ENCODE measurements at places on chromosomes 1 and 21.

DNA sequence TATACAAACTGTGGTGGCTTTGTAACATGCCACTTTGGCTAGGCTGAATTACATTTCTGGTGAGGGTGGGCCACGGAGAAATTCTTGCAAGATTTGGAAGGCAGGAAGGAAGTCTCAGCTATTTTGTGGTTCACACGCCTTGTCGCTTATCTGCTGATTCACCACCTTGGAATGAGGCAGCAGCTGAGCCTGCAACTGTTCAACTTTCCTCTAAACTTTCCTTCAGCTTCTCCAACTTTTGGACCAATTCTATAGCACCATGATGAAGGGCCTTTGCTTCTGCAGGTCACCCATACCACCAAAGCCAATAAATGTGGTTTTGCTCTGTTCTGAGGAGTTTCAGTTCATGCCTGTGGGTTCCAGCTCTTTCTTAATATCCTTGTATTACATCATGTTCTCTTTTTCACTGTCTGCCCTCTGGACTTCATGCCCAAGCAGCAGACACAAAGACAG, 337.6 kb upstream of the SNX7 start:
- DNase-seq = peak; percentile 99

DNA sequence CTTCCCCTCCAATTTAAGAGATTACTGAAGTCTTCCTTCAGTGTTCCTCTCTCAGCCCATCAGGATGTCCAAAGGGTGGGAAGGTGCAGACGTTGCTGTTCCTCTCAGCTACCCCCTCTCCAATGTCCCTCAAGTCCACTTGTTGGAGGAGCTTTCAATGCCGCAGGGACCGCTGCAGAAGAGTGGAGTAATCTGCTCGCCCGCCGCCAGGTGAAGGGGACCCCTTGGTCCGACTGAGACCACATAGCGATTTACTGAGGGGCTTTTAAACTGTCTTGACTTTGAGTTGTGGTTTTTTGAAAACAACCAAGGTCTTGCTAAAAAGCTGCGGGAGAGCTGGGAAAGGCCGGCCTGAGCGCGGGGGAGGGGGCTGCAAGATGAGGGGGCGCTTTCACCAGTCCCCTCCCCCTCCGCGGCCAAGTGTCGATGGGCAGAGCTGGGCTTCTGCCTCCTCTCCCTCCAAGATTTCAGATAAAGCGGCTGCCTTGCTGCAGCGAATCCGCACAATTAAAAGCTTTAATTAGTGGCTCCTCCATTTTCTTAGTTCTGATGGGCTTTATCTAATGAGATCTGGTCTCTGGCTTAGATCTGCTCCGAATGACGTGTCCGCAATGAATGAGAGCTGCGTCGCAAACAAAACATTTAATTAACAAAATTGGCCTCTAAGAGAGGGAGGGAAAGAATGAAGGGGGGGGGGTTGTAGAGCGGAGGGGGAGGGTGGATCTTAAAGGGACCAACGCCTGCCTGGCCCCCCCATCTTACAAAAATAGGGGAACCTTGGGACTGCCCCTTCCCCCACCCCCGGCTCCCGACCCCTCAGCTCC, 5.9 kb downstream of the LMO4 start:
- peak; percentile 60 for DNase-seq

DNA sequence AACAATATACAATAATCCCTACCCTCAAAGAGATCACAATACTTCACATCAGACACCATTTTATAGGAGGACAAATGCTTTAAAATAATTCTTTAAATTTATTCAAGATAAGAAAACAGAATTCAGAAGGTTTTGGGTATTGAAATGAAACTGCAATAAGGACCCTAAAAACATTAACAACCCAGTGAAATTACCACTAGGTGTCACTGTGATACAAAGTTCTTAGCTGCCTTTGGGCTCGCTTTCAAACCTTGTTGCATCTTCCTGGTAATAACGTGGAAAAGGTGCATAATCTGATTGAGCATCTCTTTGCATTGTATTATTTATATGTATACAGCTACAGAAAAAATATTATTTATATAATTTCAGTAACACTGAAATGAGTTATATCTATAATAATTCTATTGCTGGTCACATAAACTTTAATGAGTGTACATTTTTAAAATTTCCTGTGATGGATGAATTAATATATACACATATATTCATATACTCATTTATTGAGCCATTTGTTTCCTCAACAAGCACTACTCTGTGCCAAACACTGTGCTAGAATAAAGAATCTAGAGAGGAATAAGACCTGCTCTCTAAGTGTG, 185.2 kb downstream of the FAF1 start:
- DNase-seq = peak; percentile 63

DNA sequence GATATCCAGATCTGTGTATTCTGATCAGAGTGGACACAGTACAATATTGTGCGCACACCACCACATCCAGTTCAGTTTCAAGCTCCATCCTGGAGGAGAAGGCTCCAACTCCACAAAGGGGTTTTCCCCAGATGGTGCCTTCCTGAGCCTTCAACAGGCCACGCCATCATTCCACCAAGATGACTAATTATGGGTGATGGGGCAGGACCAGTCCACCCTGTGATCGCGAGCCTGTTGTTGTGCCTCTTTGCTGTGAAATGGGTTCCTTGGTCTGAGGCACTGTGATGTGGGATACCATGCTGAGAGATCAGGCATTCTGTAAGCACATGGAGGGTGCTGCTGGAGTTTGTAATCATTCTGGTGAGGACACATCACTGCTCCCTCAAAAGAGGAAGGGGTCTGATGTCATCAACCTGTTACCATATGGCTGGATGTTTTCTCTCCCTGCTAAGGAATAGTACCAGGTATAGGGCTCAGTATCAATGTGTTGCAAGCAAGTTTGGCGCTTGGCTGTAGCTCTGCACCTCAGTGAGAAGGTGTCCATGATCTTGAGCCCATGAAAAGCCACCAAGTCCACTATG, 6.7 kb upstream of the SH2D2A start:
- DNase-seq = no peak

DNA sequence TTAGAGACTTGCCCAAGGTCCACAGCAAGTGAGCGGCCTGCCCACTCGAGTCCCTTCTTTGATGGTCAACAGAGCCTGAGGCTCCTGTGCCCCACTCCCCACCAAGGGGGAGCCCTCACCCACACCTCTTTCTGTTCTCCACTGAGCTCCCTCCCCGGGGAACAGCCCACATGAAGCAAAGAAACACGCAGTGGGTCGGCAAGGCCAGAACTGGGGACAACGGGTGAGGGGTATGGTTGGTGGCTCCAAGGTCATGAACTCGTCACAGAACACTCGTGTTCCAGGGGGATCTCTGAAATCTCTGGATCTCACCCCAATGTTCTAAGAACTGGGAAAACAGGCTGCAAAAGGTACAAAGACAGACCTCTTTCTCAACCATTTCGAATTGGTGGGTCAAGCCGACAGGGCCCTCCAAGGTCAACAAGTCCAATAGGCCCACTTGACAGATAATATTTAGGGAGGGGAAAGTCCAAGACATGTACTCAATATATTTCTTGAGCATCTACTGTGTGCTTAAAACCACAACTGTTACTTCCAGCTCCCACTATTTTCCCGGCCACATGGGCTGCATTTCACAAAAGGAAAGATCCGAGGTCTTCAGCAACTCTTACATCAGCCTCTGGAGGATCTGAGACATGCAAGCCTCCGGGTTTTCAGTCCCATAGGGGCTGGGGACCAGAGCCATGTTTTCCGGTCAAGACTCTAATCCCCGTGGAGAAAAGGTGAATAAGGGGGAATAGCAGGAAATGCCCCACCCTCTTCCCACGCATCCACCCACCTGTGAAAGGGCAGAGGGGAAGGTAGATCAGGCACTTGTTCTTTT, 1.1 kb upstream of the RAP1GAP start:
- DNase-seq = no peak

DNA sequence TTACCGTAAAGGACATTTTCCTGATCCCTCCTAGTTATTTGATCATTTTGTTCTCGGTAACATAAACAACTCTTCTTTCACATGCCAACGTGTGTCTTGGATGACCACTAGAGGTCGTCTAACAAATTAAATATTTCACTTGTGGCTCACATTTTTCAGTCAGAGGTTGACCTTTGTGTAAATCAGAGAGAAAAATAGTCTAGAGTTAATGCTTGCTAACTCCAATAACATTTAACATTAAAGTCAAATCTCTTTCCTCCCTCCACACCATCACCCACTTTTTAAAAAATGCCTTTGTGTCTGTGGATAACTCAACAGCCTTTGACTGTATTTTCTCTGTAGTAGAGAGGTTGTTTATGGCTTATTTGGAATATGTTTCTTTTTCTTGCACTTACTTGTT, 220.5 kb upstream of the B3GALT2 start:
- peak; percentile 66 for DNase-seq

- peak; percentile 48 for DNase-seq
Measured at GRCh38 chr1:185152187-185152767, 4.5 kb downstream of the TRMT1L start.

DNA sequence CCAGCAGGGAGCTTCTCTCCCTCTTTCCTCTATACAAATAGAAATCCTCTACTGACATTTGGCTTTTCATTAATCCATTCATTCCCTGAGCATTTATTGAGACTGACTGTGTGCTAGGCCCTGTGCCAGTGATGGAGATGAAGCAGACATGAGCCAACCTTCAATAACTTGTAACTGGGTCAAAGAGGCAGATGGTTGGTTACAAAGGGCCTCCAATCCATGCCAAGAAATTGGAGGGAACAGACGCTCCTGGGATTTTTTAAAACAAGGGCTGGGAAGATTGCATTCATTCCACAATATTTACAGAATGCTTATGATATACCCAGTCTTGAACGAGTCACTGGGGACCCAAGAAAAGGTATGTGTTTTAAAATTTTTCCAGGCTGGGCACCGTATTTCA, 6.2 kb downstream of the HPCAL4 start:
- DNase-seq = no peak

DNA sequence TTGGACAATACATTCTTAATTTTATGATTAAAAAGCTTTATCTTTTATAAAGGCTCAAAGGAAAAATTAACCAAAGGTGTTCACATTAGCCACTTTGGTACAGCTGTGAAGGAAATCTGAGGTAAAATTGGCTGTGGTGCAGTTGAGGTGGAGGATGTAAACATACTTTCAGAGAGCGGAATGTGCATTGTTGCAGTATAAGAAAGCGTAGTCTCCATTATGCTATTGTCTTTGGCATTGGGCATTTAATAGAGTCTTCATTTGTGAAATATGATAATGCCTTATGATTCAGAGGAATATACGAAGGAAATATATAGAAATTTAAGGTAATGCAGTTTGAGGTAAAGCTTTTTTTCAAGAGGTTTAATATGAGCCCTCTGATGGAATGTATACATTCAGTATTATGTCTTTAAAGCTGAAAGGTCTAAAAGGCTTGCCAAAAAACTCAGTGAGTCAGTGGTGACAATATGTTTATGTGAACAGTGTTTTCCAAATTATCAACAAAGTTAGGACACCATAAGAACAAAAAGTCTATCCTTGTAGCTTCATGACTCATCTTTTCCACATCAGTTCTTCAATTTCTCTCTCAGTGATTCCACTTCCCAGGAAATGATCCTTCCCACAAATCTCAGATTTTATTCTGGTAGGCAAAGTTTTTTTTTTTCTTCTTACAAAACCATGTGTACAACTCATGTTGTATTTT, 26.9 kb upstream of the DDR2 start:
- DNase-seq = peak; percentile 96

DNA sequence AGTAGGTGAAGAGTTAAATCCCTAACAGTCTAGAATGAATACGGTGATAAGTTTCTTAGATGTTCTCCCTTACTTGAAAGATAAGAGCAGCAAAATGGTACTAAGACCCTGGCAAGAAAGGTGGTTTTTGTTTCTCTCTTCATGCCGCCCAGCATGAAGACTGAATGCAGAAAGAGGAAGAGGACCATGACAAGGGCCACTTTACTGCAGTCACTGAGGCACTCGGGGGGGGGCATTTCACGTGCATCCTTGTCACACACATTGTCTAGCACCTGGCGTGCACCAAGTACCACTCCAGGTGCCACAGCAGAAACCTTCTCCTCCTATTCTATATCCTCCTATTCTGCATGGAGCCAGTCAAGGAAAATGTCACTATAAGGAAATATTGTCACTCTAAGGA, 222.0 kb downstream of the TOMM20 start:
- DNase-seq = no peak

DNA sequence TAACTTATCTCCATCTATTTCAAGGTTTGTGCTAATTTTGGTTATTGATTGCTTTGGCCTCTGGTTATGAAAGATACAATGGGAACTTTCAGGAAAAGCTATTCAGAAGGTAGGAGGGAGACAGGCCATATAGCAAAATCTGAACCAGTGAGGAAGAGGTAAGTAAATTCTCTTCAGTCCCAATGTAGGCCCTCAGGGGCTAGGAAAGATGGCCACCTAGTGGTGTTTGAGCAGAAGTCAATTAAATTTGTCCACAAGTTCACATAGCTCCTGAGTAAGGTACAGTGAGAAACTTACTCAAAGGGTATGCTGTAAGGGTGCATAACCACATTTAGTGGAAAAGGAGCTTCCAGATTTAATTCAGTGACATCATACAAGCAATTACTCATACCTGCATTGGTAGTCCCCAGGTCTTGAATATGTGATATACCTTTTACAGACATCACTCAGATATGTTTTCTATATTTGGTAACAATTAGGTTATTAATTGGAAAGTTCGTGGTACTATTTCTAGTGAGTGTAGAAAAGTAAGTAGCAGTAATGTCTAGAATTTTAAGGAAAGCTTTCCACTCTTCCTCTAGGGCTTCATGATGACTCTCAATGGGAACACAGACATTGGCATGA, 21.4 kb upstream of the FMO1 start:
- DNase-seq = peak; percentile 77

- peak; percentile 72 for DNase-seq
Measured at GRCh38 chr21:26967062-26967913, at the start of gene ADAMTS5. TSS of gene ADAMTS5 (minus strand) at chr21:26967088. CDS start at chr21:26966391, 697 bp downstream.

DNA sequence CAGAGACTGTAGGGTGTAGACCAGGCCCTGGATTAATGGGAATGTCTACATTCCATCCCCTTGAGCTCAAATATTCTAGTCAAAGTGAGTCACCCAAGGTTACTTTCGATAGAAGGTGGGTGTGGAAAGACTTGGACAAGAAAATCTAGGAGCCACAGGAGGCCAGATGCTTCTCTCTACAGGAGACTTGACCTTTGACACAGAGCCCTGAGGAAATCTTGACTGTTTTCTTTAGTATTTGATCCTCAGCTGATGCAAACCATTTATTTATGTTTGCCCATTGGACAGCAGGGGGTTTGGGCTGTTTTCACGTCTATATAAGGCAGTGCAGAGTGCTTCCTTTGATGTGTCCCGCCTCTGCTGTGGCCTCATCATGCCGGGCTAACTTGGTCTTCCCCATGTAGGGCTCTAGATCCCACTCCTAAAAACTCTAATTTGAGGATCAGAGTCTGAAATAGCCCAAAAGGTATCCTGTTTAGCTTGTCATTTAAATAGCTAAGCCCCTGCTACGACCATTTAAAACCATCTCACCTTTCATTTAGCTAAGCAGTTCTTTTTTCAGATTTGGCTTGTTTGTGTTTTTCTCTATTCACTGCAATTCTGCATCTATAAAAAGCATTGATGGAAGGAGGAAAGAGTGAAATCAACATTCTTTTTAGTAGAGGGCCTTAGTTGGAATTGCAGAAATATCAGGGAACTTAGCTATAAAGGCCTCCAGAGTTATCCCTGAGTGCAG, 15.5 kb upstream of the MAP3K7CL start:
- DNase-seq = peak; percentile 78

GRCh38 chr1:33346533-33346926, 25.6 kb upstream of the A3GALT2 start:
- DNase-seq = no peak

- DNase-seq = peak; percentile 46
Measured at GRCh38 chr1:2044510-2045319, 5.5 kb upstream of the PRKCZ start.

- no peak for DNase-seq
Measured at GRCh38 chr21:18677632-18678031, 274.0 kb upstream of the TMPRSS15 start.

GRCh38 chr1:184583849-184584248, 170.8 kb downstream of the EDEM3 start:
- DNase-seq = no peak

Measured in fibroblast of skin of right biceps (primary cell).